ENCODE measurements at places on chromosomes 13 and 19. TPM values are rescaled to one million over a fixed set of nuclear protein-coding genes. Genes with fewer than 3 reads are reported as not detected.

Gene CLEC17A
- total RNA-seq, result under 0.01 TPM

Gene CYP2F1
- total RNA-seq, result not detected

Gene SPACA4
- total RNA-seq, result not detected

Gene NCAN
- under 0.01 TPM for total RNA-seq

Gene JUNB
- 81.4 TPM for total RNA-seq

Gene KLF12
- total RNA-seq, result 11.6 TPM

Gene NAPSA
- total RNA-seq, result 0.50 TPM

Gene ELOF1
- 31.8 TPM for total RNA-seq

Gene ZNF256
- 3.3 TPM for total RNA-seq

Gene FAM83E
- total RNA-seq, result 0.33 TPM

Gene CEACAM16
- total RNA-seq, result not detected

Gene CTXN1
- total RNA-seq, result 2.5 TPM

Gene ONECUT3
- total RNA-seq, result not detected

Gene GFY
- not detected for total RNA-seq

Gene JSRP1
- 0.15 TPM for total RNA-seq

Gene OLFM2
- 4.1 TPM for total RNA-seq

Gene PRTN3
- not detected for total RNA-seq

Gene FNDC3A
- 71.6 TPM for total RNA-seq

Gene CKM
- not detected for total RNA-seq

Gene IL12RB1
- 0.33 TPM for total RNA-seq

Gene ZNF541
- not detected for total RNA-seq

Gene SIGLEC12
- not detected for total RNA-seq

Gene NANOS3
- 0.66 TPM for total RNA-seq

Gene C5AR1
- total RNA-seq, result 0.17 TPM

Gene SHISA7
- not detected for total RNA-seq

Gene ADAMTSL5
- total RNA-seq, result 11.7 TPM

Gene KIRREL2
- total RNA-seq, result not detected

Gene ZNF266
- total RNA-seq, result 10.8 TPM

Gene ZNF799
- 1.5 TPM for total RNA-seq

Gene GARIN5A
- total RNA-seq, result 0.33 TPM

Gene CNN1
- 9.3 TPM for total RNA-seq

Gene APLP1
- total RNA-seq, result 11.7 TPM

Gene PLEKHF1
- 65.2 TPM for total RNA-seq

Gene MEIS3
- 61.9 TPM for total RNA-seq

Gene C1QTNF9
- total RNA-seq, result not detected

Gene ZNF888
- 2.6 TPM for total RNA-seq

Gene RDH8
- not detected for total RNA-seq

Gene CD177
- total RNA-seq, result 0.17 TPM

Gene PBX4
- 1.6 TPM for total RNA-seq

Gene SOHLH2
- 2.0 TPM for total RNA-seq

Gene NECTIN2
- 61.5 TPM for total RNA-seq

Gene LIN37
- 8.0 TPM for total RNA-seq

Gene ZNF560
- 2.2 TPM for total RNA-seq

Gene GPR183
- not detected for total RNA-seq

Gene GRK1
- total RNA-seq, result 0.15 TPM

Gene SLC8A2
- total RNA-seq, result not detected

Gene NCCRP1
- total RNA-seq, result under 0.01 TPM

Gene PRRG2
- 1.2 TPM for total RNA-seq

Gene MEDAG
- total RNA-seq, result 101 TPM

Gene FGF22
- not detected for total RNA-seq

Gene LRRC25
- total RNA-seq, result 0.15 TPM

Gene SULT2A1
- total RNA-seq, result not detected

Gene ZNF546
- 7.0 TPM for total RNA-seq

Gene KLK2
- not detected for total RNA-seq

Gene ZNF121
- total RNA-seq, result 28.4 TPM

Gene PCDH9
- total RNA-seq, result 2.5 TPM

Gene TEX29
- total RNA-seq, result not detected

Gene CLIP3
- 30.8 TPM for total RNA-seq

Gene PSG1
- total RNA-seq, result 0.58 TPM

All from smooth muscle cell of trachea (primary cell).